CD4-positive, alpha-beta T cell treated with Interleukin-1 beta for 1 hour (primary cell): ENCODE measurements at places on chromosomes 3 and 15.
A peak's percentile ranks its signal among the peaks of the same experiment; 100 is the strongest.

DNA sequence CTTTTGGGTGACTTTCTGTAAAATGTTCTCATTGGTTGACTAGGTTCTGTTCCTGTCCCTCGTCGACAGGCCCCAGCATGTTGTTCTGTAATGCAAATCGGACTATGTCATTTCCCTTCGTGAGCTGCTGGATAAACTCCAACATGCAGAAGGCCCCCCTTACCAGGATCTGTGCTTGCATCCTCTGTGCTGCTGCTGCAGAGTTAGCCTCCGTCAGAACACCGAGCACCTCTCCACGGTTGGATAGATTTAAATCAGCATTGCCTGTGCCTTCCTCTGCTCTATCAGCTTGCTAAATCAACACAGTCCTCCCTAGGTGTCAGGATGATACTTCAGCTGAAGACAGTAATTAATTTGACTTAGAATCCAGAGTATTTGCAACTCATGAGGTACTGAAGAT is 12.7 kb upstream of the MINDY4B start:
- no peak for DNase-seq

- DNase-seq: peak; percentile 33
Observed at GRCh38 chr15:88450125-88450798, 16.9 kb downstream of the MRPL46 start.

- DNase-seq: no peak
Observed at GRCh38 chr3:128573707-128574162, 76.9 kb downstream of the RPN1 start.

GRCh38 chr3:172903642-172904320 is 153.3 kb downstream of the ECT2 start:
- DNase-seq: no peak

DNA sequence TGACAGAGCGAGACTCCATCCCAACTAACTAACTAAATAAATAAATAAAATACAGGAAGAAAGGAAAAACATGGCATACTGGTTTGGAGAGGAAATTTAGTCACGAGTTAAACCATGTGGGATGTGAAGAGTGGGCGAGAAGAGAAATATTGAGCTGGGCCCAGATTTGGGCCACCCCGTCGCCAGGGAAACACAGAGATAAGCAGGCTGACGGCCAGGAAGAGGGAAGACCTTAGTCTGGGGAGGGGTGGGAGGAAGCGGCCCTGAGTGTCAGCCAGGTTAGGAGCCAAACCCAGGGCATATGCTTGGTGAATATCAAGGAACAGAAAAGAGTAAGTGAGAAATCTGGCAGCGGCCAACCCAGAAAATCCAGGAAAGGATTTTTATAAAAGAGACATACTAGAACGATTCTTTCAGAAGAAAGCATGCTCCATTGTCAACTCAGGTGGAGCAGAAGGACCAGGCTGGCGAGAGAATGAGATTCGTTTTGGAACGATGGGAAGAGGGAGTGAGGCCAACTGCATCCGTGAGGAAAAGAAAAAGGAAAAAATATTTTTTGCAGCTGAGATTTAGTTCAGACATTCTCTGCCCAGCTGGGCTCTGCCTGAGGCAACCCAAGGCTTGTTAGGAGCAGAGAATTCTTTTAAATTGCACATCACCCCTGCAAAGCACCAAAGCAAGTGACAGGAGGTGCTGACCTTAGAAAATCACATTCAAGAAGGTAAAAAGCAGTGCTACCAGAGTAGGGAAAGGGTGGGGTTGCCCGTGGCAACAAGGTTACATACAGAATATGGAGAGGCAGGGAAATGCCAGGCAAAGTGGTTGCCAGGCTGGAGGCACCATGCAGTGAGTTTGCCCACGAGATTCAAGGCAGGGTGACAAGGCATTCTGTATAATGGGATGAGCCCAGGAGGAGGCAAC is 59.3 kb upstream of the RAD18 start:
- DNase-seq: no peak

DNA sequence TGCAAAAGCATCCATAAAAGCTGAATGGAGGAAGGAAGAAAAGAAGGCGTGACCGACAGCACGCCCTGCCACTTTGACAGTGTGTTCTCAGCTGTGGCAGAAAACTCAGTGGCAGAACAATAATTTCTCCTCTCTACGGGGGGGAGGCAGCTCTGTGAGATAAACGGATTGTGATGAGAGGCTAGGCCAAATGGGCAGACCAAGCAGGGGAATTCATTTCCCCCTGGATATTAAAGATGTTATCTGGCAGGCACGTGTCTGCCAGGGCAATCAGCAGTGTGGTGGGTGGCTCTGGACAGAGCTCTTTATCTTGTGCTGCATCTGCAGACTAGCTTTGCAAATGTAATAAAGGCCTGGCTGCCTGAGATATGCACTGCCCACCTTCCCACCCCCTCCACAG is 1.9 kb upstream of the RMDN3 start:
- DNase-seq: no peak

GRCh38 chr3:149145974-149146373 is 16.5 kb downstream of the HPS3 start:
- DNase-seq: peak; percentile 18
